Left renal cortex interstitium (tissue), 4 donors: ENCODE measurements at places on chromosomes 11 and 22.

GRCh38 chr11:34986883-34987520 lies 70.6 kb downstream of the PDHX start:
- DNase-seq: no peak

DNA sequence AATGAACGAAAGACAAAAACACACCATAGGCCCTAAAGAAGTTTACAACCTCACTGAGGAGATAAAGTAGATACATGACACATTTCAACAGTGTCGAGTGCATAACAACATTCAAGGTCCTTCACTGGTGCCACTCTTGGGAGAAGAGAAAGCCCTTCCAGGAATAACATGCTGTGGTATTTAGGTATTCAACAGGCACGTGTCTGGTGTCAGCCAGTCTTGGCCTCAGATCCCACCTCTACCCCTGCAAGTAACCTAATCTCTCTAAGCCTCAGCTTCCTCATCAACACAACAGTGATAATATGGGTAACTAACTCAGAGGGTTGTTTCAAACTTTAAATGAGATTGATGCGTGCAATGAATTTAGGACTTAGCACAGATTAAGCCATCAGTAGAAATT lies 235.0 kb upstream of the ZC3H12C start:
- no peak for DNase-seq

- DNase-seq: no peak
Observed at GRCh38 chr22:24060375-24060788, 49.3 kb downstream of the CABIN1 start.

GRCh38 chr11:32469791-32470190 lies 34.5 kb upstream of the WT1 start:
- no peak for DNase-seq

DNA sequence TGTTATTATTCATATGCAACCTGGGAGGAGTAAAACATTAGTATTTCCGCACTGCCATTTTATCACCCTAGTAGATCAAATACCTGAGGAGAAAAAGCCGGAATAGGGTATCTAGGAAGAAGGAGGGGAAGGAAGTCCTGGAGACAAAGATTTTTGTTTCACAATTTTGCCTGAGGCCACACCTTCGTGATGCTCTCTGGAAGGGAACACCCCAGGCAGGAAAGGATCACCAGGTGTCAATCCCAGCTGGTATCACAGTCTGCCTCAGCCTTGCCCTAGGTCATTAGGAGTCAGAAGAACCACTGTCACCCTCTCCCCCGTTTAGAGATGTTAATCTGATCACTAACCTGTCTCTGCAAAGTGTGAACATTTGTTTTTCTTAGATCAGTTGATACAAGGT lies 35.4 kb upstream of the IGSF9B start:
- no peak for DNase-seq

- no peak for DNase-seq
Observed at GRCh38 chr11:119065369-119065768, 2.2 kb upstream of the VPS11 start.

GRCh38 chr11:69594481-69594880 lies 46.5 kb upstream of the CCND1 start:
- no peak for DNase-seq

GRCh38 chr11:28048812-28049211 lies 59.1 kb downstream of the KIF18A start:
- DNase-seq: no peak

- no peak for DNase-seq
Observed at GRCh38 chr11:30478923-30479322, 107.2 kb downstream of the MPPED2 start.

DNA sequence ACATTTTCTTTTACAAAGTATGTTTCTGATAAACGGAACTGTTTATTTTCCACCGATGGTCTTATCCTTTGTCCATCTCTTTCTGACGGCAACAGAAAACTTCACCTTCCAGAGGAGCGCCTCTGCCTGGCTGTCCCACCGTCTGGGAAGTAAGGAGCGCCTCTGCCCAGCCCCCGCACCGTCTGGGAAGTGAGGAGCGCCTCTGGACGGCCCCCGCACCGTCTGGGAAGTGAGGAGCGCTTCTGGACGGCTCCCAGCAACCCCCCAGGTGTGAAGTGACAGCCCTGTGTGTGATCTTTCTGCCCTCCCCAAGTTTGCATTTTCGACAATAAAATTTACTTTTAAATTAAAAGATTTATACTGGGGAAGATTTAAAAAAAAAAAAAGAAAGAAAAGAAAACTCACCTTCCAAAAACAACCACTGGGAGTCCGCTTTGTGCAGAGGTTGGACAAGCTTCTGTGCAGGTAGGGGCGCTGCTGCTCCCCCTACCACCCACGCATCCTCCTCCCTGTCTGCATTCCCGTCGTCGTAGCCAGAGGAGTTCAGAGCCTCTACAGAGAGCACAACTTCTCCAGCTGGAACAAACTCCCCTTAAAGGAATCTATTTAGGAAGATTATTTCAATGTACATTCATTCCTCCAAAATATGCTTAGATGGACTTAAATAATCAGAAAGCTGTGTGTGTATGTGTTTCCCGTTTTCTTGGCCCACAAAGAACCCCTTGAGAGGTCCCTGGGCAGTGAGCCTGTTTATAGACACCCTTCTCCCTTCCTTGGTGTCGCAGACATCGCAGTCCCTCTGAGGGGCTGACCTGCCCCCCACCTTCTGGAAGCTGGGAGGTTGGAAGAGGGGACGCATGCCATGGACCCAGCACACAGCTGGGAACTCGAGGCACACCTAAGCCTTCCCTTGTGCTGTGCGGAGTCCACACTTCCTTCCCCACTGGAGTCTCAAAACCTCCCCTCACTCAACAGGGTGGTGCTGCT lies 849 bp upstream of the APOBEC3B start:
- no peak for DNase-seq

- DNase-seq: no peak
Observed at GRCh38 chr11:102590276-102591049, 34.7 kb downstream of the MMP20 start.

DNA sequence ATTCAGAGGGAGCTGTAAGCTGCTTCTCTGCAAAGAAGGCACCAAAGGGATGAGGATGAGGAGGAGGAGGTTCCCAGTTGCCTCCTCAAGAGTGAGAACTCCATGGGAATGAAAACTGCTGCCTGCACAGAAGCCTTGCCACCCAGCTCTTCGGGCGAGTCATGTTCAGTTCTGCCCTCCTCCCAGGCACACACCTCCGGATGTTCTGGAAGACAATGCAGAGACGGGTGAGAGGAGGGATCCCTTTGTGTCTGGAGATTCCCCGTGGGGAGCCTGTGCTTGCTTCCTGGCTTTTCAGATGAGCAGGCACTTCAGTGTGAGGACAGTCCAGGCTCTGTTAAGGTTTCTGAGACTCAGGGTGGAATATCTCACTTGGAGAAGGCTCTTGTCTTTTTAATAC lies 295.6 kb downstream of the DDX10 start:
- DNase-seq: no peak

GRCh38 chr22:45863981-45864751 lies 112.8 kb downstream of the WNT7B start:
- no peak for DNase-seq

DNA sequence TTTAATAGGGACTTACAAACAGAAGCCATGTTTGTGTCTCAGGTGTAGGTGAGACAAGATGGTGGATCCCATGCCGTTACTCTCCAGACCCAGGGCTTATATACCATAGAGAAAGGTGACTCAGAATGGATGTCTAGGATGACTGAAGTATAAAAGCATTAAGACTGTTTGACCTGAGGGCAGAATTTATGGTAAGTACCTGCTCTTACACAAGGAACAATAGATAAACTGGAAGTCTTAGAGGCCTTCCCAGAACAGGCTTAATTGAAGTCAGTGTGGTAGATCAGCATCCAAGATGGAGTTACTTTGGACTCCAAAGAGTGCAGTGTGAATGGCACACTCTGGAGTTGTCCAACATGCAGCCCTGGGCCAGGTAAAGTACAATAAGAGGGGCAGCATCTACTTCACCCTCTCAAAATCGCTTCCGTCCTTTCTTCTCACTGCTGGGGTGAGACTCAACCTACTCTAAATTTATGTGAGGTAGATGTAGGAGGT lies 387.0 kb upstream of the DDI1 start:
- no peak for DNase-seq

DNA sequence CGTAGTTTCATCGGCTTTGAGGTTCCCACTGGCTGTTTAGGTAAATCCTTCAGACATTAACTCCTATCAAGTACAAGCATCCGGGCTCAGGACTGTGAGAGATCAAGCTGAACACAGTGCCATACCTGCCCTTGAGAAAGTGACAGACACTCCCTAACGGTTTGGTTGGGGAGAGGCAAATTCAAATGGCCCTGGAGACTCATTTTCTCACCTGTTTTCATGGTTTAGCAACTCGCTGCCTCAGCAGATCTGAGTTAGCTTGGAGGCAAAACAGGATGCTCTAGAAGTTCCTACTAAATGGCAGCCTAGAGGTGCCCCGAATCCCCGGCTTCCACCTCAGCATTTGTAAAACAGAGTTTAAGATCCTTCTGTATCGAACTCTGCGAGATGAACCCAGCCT lies 3.6 kb upstream of the FBXO3 start:
- no peak for DNase-seq

- no peak for DNase-seq
Observed at GRCh38 chr22:25485626-25486545, 78.6 kb upstream of the GRK3 start.

- no peak for DNase-seq
Observed at GRCh38 chr11:13668957-13669521, 571 bp downstream of the FAR1 start.
